CD4-positive, alpha-beta T cell treated with Interferon gamma for 1 hour (primary cell): ENCODE measurements at places on chromosomes 2 and 18.

DNA sequence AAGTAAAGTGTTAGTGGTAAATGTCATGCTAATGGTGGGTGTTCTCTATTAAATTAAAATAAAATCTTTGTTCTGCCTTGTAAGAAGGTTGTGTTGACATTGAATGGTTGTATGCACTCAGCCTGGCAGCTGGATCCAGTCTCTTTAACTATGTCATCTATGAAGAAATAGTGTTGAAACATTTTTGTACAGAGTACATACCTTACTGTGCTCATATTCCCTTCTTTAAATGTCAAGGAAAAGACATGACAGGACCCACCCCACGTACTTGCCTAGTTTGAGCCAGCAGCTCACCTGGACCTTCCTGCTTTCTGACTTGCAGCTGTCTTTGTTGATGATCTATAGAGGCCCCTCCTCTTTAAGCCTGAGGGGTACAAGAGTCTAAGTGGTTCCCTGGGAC is 85.6 kb upstream of the ST3GAL5 start:
- no peak for DNase-seq

DNA sequence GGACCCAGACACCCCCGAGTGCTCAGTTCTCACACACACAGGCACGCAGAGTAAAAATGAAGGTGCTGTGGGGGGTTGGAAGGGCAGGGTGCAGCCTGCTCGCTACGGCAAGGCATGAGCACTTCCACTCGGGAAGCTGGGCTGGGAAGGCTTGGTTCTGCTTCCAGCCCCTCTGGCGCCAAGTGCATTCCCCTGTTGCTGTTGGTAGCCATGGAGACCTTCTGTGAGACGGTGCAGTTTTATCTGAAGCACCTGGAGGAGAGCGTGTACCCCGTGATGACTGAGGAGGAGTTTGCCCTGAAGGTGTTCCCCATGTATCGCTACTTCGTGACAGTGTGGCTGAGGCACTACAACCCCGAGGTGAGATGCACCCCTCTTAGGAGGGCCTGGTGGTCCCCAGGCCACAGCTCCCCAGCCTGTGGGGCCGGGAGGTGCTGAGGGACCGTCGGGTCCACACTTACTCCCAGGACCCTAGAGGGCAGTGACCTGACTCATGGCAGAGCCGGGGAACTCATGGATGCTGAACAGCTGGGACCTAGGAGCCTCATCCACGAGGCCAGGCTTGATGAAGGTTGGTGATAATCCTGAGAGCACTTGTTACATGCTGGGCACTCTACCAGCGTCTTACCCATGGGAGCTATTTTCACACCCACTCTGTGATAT is 15.5 kb downstream of the MROH2A start:
- DNase-seq = no peak

DNA sequence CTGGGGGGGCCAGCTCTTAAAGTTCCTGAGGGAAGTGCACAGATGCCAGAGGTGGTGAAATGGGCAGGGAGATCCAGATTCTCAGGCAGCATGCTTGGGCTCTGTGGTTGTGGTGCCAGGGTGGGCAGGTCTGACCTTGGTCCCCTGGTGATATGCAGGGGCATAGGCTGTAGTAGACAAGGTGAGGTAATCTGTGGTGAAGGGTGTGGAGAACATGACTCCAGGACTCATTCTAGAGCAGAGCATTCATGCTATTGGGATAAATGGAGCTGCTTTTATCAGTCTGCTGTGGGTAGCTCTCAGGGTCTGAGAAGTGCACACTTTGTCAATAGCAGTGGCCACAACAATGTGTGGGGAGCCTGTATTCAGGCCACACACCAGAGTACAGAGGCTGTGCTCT is 16.9 kb downstream of the ACVR1C start:
- no peak for DNase-seq

- DNase-seq = no peak
These were observed 10.7 kb upstream of the RNU4ATAC start for GRCh38 chr2:121519732-121520640.

GRCh38 chr2:197107291-197108269 is 181.1 kb upstream of the PGAP1 start:
- no peak for DNase-seq

GRCh38 chr2:216791303-216791702 is 68.6 kb downstream of the TNP1 start:
- no peak for DNase-seq

DNA sequence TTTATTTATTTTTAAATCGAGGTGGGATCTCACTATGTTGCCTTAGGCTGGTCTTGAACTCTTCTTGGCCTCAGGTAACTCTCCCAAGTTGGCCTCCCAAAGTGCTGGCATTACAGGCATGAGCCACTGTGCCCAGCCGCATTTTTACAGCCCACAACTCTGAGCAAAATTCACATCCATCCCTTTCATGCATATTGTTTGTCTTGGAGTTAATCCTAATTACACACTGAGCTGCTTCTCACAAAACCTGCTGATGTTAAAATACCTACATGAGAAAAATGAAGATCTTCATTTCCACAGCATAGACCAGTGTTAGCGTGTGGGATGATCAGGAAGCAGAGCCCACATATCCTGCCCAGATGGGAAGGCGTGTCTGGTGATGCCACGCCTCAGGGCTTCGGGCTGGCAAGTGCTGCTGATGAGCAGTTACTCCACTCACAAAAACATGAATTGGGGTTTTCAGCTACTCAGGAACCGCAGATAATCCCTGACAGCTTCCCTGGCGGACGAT is 14.6 kb downstream of the ITGB1BP1 start:
- no peak for DNase-seq

DNA sequence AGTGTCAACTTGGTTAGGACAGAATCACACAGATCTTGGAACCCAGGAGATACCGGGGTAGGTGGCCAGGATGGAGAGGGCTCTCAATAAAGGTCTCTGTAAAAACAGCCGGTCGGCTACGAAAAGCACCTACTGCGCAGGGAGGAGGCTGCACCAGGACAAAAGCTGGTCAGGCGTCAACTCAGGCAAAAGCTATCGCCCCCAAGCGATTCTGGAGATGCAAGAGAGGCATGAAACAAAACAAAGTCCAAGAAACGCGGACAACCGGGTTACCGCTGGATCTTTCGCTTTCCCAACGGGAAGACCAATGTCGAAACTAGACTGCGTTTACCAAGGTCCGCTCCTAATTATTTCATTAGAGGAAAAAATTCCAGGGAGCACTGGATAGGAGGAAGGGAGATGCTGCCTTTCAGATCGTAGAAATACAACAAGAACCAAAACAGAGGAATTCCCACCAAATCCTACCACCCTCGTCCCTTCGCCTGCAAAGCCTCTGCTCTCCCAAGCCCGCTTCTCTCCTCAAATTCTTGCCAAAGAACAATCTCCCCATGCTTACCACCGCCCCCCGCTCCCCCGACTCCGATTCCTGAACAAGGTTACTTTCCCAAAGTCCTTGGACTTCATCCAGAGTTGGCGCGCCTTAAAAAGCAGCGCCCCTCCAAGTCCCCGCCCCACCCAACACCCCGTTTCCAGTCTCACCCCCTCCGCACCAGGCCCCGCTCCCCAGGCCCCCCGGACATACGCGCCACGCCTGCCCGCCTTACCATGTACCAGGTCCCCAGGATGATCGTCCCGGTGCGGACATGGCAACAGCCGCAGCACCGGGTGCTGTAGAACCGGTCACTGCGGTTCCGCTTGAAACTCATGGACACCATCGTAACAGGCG is 539 bp downstream of the LAPTM4A start:
- peak; percentile 34 for DNase-seq

- no peak for DNase-seq
These were observed 8.6 kb upstream of the COBLL1 start for GRCh38 chr2:164850235-164850634.

DNA sequence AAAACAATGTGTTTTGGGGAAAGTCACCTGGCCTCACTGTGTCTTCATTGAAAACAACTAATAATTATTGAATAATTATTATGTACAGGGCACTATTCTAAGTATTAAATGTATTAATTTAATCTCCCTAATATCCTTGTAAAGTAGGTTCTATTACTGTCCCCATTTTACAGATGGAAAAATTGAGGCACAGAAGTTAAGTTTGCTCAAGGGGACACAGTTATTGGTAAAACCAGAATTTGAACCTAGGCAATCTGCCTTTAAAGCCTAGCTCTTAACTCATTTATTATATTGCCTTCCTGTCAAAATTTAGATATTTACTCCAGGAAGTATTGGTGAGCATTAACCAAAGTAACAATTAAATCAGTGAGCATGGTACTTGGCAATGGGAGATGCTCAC is 84.6 kb downstream of the PMS1 start:
- DNase-seq = no peak

DNA sequence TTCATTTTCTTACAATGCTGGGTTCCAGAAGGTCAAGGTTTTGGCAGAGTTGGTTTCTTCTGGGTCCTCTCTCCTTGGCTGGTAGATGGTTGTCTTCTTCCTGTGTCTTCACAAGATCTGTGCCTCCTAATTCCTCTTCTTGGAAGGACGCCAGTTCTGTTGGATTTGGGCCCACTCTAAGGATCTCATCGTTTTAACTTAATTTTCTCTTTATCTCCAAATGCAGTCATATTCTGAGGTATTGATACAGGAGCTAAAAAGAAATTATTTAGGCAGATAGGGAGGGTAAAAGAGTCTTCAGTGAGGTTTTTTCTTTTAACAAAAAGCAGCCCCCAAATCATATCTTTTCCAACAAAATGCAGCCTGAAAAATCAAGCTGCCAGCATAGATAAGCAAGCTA is 998.4 kb downstream of the SOCS6 start:
- DNase-seq = no peak

DNA sequence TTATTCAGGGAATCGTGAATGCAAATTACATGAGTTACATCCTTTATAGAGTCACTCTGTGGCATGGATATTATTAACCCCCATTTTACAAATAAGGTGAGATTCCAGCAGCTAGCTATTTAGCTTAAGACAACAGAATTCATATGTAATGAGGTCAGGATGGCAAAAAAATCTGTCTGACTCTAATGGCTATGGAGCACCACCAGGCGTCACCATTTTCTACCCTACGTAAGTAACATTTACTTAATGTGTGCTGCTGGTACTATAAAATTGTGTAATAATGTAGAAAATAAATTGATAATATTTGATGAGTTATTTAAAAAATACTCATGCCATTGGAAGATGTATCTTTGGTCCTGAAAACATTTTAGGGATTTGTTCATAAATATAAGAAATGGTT is 2040.1 kb upstream of the LRRTM1 start:
- DNase-seq = no peak

DNA sequence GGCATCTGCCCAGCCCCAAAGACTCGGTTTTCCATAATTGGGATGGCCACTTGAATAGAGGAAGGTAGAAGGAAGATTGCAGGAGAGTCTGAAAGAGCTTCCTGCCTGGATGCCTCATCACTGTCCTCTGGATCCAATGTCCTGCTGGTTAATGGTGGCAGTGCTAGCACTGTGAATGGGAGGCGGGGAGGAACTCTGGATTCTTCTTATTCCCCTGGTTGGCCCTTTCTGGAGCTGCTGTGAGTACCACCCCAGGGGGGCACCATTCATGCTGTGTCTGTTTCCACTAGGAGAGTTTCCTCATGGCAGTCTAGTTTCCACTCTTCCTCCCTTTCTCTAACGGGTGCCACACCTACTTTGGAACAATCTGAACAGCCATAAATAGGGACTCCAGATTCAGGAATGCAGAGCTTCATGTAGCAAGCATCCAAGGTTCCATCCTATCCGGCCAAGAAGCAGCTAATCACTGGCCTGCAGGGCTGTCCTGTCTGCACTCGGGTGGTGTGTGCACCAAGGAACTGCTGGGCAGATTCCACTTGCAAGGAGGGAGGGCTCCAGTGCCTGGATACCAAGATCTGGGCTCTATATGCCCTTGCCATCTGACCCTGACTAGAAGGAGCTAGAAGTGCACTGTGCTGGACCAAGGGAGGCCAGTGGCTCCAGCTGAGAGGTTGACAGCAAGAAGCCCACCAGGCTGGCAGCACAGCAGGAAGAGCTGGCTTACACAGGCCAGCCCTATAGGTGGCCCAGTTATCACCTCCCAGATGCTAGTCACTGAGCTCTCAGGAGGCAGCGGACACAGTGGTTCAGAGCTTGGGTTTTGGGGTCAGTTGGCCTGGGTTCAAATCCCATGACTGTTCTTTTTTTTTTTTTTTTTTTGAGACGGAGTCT is 4.6 kb upstream of the ATOH8 start:
- no peak for DNase-seq
